ENCODE measurements at places on chromosomes 2 and 18.

- no peak for DNase-seq
Observed at GRCh38 chr2:2731101-2731815, 400.2 kb upstream of the MYT1L start.

- DNase-seq = no peak
Observed at GRCh38 chr18:7459851-7460770, 107.0 kb upstream of the PTPRM start.

- no peak for DNase-seq
Observed at GRCh38 chr2:238060096-238060541, 682 bp upstream of the SCLY start.

DNA sequence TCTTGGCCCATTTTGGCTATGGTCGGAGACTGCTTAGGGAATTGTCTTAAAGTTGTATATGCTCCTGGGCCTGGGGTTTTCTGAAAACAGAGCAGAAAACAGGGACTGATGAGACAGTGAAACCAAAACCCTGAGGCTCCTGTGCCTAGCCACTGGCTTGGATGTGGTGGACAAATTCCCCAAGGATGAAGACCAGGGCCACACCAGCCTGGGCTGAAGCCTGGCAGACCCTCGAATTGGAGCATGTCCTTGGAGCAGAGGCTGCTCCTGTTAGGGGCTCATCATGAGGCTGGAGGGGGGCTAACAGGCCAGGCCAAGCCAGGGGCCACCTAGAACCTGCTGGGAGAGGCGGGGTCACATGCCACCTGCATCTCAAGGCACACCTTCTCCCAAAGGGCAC, 68.1 kb downstream of the STPG4 start:
- DNase-seq = no peak

DNA sequence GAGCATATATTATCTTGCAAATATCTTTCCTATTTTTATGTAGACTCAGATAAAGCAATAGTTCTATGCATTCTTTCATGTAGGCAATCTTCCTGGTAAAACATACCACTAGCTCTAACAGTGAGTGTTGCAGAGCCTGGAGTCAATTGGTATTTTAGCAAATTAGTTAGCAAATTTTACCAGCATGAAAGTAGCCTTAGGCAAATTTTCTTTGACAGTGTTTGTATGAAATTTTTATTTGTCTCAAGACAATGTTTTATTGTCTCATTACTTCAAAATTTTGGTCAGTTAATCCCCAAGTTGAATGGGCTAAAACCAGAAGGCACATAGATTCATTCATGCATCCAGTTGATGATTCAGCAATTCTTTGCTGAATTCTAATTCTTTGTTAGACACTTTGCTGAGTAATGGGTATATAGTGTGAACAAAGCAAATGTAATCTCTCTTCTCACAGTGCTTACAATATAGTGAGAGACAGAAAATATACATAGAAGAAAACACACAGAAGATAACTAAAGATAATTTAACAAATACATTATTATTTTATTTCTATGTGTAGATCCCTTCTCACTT, 27.1 kb downstream of the SLC38A11 start:
- no peak for DNase-seq

DNA sequence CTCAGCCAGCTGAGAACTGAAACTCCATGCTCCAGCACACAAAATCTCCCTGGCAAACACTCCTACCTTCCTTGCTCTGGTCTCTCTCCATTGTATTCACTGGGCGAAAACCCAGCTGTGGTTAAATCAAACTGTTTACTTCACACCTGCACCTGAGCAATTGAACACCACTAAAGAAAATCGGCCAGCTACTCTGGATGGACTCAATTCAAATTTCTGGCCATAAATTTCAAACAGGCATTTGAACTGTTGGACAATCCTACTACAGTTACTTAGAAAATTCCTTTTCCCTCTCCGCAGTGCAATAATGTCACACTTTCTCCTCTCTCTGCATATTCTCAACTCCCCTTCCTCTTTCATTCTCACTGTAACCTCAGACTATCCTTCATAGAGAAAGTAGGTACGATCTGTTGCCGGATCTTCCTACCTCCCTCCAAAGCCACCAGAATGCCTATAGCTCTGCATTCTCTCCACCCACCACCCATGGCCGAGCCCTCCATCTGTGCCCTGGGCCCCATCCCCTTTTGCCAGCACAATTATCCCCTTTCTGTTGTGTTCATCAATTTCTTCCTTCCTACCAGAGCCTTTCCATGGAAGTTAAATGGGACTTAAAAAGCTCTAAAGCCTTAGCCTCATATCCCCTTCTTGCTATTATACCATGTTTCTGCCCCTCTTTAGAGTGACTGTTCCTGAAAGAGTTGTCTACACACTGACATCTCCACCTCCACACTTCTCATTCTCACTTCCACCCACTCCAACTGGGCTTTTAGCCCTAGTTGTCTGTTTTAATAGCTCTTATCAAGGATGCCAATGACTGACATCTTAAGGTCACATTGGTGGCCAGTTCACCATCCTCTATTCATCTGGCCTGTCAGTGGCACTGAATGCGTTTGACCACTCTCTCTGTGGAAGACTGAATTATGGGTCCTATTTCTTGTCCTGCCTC, 127.5 kb upstream of the SLC1A4 start:
- no peak for DNase-seq

GRCh38 chr2:172361360-172361759, 66.0 kb upstream of the ITGA6 start:
- DNase-seq = no peak

DNA sequence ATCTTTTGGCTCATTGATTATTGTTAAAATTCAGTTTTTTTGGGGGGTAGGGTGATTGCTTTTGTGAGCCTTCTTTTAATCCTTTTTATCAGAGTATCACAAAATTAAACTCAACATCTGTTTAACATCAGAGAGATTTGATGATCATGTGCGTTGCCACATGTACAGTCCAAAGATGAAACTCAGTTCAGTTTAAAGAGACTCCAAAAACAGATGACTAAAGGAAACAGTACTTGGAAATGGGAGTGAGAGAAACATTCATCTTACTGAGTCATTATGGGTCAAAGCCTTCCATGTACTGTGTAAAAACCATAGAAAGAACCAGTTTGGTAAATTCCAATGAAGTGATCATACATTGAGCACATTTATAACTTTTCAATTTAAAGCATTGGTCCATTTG, 53.0 kb downstream of the LYPD6 start:
- no peak for DNase-seq

DNA sequence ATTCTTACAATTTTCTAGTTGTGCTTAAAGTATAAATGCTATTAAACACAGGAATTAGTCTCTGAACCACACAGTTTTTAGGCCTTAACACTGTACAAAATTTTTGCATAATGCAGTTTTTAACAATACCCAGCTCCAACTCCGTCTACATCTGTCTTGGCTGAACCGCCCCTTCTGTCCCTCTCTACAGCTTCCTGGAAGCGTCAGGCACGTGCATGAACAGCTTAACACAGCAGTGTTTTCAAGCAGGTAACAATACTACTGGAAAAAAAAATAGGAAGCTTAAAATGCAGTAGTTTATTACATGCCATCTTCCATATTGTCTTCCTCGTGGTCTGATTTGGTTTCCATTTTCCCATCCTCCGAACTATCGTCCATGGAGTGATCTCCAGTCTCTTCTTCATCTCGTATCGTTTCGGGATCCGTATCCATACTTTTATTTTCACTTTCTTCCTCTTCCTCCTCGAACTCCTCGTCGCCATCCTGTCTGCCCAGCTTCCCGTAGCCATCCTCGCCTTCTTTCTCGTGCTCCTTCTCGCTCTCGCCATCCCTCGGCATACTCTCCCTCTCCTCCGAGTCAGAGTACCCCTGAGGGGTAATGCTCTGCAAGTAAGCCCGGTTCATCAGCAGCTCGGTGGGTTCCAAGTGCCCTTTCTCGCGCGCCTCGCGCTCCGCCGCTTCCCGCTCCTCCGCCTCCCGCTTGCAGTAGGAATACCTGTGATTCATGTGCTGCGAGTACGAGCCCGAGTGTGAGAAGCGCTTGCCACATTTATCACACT, 130.6 kb downstream of the ZEB2 start:
- no peak for DNase-seq

- no peak for DNase-seq
Observed at GRCh38 chr2:32485399-32485798, 128.6 kb downstream of the BIRC6 start.

GRCh38 chr2:221166292-221166691, 405.8 kb downstream of the EPHA4 start:
- DNase-seq = no peak

DNA sequence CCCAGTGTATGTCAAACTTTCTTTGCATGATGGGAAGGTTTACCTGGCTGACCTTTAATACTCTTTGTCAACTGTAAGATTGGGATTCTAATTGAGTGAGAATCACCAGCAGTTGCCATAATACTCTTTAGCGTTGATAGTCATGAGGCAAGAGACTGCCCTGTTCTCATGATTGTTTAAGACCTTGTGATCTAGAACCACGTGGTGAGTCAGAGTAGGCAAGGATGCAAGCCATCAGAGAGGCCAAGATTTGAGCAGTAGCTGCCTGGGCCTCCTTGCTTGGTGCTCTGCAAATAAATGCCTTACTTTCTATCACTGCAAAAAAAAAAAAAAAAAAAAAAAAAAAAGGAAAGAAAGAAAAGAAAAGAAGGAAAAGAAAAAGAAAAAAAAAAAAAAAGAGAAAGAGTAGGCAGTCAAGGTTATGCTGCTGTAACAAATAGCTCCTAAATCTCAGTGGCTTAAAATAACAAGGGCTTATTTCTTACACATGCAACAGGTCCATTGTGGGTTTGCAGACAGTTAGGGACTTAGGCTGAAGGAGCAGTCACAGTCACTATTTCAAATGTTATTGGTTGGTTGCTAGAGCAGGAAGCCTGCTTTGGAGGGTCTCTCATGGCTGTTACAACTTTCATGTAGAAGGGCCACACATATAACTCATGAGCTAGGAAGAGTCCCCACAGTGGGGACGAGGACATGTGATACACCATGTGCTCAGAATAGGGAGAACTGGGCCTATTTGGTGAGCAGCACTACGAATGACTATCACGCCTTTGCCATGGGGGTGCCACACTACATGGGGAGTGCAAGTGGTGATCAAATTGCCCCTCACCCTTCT, 21.7 kb downstream of the IL1R2 start:
- no peak for DNase-seq

DNA sequence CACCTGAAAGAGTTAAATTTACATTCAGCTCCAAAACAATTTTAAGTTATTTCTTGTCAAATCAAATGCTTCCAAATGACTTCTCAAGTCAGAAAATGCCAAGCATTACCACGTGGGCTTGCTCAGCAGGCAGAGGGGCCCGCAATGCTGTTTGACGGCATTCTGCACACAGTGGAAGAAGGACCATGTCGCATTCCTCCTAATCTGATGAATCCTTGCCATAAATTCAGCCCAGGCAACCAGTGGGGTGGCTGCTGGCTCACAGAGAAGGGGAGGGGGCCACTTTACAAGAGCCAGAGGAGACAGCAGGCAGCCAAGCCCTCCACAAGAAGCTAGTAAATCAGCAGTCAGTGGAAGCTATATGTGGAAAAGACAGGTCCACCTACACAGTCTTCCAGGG, 56.7 kb downstream of the OSR1 start:
- DNase-seq = no peak

DNA sequence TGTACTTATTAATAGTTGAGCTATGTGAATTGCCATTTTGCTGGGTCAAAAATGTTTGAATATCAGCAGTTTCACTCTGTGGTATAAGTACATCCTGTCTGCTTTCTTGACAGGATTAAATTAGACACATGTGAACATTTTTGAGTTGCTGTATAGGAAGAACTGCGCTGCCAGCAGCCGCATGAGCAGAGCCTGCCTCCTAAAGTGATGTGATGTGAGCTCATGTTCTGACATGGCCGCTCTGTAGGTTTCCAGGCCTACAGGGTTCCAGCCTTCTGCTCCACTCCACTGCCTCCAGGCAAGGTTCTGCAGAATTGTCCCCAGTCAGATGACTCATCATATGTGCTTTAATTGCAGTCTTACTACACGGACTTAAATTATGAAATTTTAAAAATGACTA, 119.7 kb upstream of the NFATC1 start:
- no peak for DNase-seq

DNA sequence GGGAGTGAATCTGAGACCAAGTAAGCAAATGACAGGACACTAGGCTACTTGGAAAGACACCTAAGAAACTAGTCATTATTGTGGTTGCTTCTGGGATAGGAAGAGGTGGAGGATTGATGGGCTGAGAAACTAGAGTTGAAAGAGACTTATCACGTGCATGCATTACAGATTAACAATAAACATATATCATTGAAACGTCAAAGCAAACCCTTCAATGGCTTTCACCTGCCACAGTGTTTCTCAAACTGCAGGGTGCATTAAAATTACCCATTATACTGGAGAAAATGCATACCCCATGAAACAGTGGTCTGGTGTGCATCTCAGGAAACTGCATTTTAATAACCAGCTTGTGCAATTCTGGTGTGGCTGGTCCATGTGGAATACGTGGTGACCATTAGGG, 318.8 kb downstream of the SMAD2 start:
- no peak for DNase-seq

GRCh38 chr2:44273596-44273995, 1.7 kb upstream of the SLC3A1 start:
- no peak for DNase-seq

DNA sequence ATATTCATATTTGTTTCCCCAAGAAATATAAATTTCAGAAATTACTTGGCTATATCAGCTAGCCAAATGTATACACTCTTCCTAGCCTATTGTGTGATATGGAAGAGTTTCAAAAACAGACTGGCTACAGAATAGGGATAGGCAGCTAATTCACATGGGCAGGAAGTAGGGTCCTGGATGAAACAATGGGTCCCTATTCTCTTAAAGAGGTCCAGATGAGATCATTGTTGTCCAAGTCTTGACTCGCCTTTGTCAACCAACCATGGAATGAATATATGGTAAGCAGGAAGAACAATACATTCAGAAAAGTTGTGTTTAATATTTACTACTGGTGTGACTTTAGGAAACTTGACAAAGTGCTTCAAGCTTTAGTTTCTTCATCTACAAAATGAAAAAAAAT, 319.9 kb downstream of the NBAS start:
- no peak for DNase-seq

DNA sequence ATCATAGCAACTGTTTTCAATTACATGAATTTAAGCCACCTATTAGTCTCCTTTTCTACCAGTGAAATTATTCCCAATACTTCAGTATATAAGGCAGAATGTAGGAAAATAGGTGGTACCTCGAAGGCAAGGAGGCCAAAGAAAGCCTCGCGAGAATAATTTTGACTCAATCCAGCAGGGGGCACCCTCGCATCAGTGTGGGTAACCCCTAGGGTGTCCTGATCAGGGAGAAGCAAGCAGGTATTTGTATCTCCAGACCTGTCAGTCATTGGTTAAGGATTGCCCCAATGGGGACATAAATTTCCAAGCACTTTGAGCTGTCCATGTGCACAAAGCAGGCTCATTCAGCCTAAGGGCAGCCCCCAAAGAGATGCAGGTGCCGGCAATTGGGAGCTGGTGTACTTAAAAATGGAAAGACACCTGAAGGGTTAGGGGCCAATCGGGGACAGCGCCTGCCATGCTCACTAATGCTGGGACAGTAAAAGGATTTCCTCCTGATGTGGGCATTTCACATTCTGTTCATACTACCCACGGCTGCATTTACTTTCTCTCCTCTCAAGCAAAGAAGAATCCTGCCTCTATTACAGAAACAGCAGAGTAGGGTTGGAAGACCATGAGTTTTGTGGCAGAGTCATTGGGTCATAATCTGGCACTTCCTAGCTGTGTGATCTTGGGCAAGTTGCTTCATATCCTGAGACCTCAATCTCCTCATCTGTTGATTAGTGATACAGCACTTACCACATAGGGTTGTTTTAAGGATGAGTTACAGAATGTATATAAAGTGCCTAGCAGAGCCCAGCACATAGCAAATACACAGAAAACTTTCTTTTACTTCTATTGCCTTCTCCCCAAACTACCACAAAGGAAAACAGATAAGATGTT, 136.1 kb downstream of the ICOS start:
- DNase-seq = no peak
